ENCODE measurements at places on chromosomes 6 and 20.
A peak's percentile ranks its signal among the peaks of the same experiment; 100 is the strongest.

DNA sequence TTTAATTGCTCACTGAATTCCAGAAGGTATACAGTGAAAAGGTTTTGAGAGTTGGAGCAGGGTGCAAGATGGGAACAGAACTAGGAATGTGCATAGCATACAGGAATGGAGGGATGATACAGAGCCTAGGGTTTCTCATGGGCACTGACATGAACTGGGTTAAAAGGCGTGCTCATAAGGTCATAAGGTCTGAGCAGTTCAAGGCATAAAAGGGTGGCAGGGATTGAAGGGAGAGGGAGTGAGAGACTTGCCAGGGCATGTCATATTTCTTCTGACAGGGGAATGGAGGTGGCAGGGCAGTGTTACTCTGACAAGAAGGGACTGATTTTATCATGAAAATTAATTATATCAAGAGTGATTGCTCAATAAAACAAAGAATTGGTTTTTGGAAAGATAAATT is 4.7 kb downstream of the MLIP start:
- DNase-seq: no peak

DNA sequence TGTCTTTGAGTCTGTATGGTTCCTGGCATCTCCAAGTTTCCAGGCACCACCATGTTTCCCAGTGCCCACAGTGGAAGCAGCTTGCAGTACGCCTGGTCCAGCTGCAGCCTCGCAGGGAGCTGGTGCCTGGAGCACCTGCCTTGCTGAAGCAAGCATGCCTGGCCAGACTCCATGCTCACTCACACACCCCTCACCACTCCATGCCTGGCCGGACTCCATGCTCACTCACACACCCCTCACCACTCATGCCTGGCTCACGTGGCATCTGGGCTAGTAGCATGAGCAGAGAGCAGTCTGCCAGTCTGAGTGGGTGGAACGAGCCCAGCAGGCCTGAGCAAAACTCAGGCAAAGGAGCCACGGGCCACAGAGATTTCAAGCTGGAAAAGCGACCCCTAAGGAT is 214.3 kb downstream of the TFAP2C start:
- no peak for DNase-seq

- no peak for DNase-seq
Measured at GRCh38 chr6:27163834-27164233, 83.7 kb upstream of the PRSS16 start.

- no peak for DNase-seq
Measured at GRCh38 chr20:46012921-46013320, 4.2 kb downstream of the MMP9 start.

- DNase-seq: no peak
Measured at GRCh38 chr6:148700047-148700715, 46.6 kb upstream of the UST start.

- no peak for DNase-seq
Measured at GRCh38 chr6:28005975-28006374, 48.9 kb downstream of the OR2B6 start.

GRCh38 chr6:44730771-44731391 is 343.4 kb downstream of the CDC5L start:
- DNase-seq: no peak

GRCh38 chr6:111989743-111990142 is 64.2 kb upstream of the CCN6 start:
- peak; percentile 80 for DNase-seq

Data from CD4-positive, alpha-beta T cell treated with Interleukin-6 at 100 ng/mL for 8 hours (primary cell).